Inflammatory macrophage treated with lipopolysaccharide for 1 hour (primary cell): ENCODE measurements at places on chromosomes 6 and 20.

DNA sequence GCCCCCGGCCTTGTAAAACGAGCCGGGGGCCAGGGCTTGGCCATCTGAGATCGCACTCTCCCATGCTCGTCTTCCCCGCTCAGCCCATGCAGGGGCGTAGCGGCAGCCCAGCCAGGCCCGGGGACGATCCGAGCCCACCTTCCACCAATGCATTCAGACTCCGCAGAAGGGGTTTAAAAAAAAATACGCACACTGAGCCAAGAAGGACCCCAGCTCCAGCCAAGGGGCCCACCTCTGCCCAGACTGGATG, 320 bp downstream of the GSTA4 start:
- DNase-seq = no peak

DNA sequence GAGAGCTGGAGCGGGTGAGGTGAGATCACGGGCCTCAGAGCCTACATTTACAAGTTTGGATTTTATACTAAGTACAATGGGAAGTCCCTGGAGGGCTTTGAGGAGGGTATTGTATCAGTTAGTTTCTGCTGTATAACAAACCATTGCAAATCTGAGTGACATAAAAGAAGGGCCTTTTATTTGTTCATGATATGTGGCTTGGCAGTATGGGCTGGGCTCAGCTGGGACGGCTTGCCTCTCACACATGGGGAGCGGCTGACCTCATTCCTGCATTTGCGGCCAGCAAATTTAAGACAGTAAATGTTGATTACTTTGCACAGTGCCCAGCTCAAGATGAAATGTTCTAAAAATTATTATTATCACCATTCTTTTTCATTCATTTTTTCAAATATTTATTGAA, 21.7 kb downstream of the GDAP1L1 start:
- DNase-seq = no peak

- DNase-seq = no peak
Observed at GRCh38 chr20:17584689-17585088, 14.8 kb downstream of the DSTN start.

DNA sequence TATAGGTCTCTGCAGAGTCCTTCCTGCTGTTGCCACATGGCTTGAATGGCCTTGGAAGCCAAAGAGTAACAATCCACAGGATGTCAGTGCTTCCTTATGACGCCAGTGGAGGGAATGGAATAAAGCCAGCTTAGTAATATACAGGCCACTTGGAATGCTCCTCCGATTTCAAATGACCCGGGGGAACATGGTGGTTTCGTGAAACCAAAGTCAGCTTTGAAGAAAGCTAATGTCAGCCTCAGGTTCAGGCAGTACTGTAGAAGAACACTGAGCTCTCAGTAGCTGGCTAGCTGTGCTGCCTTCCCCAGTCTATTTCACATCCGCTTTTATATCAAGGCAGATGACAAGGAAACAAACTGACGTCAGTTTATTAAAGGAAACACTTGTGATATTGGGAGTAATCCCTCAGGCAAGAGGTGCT, 189.1 kb downstream of the DTNBP1 start:
- peak; percentile 47 for DNase-seq
